ENCODE measurements at places on chromosomes 1 and 21.

- no peak for DNase-seq
These were observed 50.9 kb upstream of the AJAP1 start for GRCh38 chr1:4603295-4604110.

- no peak for DNase-seq
These were observed 69.5 kb downstream of the MAN1C1 start for GRCh38 chr1:25685938-25686665.

DNA sequence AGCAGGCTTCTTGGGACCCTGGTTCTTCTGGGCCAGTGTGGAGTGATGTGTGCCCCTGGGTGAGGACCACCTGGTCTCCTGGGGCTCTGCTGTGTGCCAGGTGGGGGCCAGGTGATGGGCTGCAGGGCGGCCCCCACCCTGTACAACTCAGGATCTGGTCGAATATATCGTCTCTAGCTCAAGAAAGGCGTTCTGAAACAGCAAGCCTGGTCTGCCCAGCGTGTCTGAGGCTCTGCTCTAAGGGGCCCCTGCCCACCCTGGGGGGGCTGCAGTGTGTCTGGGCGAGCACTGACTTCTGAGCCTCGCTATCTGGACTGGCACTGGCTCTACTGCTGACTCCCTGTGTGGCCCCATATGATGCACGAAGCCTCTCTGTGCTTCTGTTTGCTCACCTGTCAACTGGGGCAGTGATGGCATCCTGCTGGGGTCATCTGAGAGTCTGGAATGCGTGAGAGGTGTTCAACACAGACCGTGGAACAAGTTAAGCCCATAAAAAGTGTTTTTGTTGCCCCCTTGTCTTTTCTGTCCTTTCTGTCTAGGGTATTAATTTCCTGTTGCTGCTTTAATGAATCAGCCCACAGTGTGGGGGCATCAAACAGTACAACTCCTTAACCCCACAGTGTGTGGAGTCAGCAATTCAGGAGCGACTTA lies 56.0 kb upstream of the TRAPPC10 start:
- DNase-seq = no peak

GRCh38 chr1:201709564-201710295 lies 119.2 kb upstream of the IPO9 start:
- DNase-seq = no peak

GRCh38 chr1:83125456-83125855 lies 873.5 kb downstream of the TTLL7 start:
- no peak for DNase-seq

GRCh38 chr1:29916656-29917369 lies 680.5 kb downstream of the PTPRU start:
- DNase-seq = no peak

DNA sequence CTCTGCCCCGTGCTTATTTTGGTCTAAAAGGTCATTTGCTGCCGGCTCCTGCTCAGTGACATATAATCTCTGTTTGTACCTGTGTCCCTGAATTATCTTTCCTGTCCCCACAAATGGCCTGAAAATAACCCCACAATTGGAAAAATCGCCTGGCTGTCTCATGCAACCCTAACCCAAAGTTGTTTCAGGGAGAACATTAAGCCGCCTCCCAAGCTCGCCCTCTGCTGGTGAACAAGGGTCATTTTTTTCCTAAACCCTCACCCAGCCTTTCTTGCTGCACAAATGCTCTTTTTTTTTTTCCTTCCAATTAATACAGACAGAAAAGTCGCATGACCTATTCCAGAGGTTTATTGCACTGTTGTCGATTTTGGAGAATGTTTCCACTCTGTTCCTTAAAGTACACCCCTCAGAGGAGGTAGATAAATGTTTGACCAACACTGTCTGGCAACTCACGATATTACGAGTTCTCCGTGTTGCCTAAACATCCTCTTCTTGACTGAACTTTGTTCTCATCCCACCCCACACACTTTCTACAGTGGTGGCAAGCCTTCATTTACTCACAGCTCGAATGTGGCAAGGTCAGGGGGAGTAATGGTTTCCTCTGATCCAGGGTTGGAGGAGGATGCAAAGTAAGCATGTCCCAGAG lies 148.7 kb downstream of the ZZZ3 start:
- peak; percentile 64 for DNase-seq

GRCh38 chr21:23543333-23543732 lies 2063.9 kb downstream of the MRPL39 start:
- DNase-seq = no peak

DNA sequence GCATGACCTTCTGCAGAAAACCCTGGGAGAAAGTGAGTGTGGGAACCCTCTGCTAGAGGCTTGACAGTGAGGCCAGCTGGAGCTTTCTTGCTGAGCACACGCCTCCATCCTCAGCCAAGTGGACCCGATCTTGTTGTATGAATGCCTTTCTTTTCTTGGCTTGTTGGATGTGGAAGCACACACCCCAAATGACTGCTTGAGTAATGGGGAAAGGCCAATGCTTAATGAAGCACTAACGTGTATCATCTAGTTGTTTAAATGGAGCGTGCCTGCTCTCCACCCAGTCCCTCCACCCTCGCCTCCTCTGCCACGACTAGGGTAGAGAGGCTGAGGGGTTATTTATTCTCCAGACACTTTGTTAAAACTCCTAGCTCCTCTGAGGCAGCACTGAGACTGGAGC lies 54.3 kb upstream of the IKBKE start:
- no peak for DNase-seq

GRCh38 chr1:152185544-152186391 lies 26.7 kb upstream of the RPTN start:
- peak; percentile 56 for DNase-seq

DNA sequence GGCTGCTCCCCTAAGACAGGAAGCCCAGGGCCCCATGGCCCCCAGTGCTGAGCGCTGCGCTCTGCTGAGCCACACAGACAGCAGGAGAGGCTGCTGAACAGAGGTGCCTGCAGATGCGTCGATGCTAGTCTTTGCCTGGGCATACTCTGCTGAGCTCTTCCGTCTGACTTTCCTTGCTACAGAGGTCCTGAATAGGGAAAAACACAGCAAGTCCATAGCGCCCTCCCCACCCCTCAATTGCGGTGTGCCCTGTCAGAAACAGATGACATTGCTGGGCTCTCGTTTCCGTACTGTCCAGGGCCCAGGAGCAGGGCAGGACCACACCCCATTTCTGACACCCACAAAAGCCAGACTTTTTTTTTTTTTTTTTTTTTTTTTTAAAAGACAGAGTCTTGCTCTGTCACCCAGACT lies 252.5 kb downstream of the SDCCAG8 start:
- no peak for DNase-seq

GRCh38 chr1:228457017-228457395 lies 30.2 kb upstream of the RNF187 start:
- DNase-seq = no peak

DNA sequence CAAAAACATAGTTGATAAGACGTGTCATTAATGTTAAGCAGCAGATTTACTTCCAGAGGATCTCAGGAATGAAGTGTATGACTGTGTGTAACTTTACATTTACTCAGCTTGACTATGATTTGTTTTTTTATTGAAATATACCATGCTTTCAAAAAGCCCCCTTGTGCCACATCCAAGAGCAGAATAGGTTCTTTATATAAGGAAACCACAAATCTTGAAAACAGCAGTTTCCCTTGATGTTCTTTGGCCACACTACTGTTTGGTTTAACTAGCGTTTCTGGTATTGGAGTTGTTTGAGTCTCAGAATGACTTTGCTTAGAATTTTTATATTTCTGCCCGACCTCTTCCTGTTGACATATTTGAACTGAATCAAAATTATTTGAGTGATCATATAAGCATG lies 25.0 kb downstream of the LRRC8C start:
- no peak for DNase-seq

DNA sequence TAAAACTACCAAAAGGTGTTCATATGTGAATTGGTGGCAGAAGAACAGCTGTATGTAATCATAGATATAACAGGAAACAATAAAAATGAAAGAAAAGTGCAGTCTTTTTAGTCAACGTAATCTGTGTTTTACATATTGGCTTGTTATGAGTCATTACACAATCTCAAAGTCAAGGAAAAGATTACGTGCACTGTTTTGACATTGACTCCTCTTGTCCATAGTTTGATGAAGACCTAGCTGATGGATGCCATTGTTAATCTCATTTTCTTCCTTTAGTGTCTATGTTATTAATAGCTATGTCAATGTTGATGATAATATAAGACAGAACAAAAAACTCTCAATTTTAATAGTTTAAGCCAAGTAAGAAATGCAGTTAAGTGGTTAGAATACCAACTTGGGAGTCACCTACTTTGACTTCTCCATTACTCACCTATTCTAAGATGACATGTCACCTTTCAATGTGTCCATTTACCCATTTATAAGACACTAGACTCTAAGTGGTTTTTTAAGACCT lies 84.5 kb upstream of the SAMSN1 start:
- no peak for DNase-seq

DNA sequence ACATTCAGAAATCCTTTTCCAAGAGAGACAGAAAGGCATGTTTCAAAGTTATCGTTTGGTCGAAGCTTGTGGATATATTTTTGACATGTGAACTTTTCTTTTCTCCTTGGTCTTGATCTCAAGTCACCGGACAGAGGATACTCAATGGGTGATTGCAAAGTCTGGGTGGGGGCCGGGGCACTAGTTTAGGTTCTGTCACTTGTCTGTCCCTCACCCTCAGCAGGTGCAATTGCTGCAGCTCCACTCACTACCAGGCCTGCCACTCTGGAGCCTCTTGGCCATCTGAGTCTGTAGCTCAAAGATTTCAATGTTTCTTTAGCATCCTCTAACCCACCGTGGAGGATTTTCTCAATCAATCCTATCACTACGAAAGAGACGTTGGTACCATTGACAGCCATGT lies 246.0 kb upstream of the C1orf174 start:
- DNase-seq = no peak

GRCh38 chr1:81967951-81968350 lies 167.2 kb downstream of the ADGRL2 start:
- no peak for DNase-seq

DNA sequence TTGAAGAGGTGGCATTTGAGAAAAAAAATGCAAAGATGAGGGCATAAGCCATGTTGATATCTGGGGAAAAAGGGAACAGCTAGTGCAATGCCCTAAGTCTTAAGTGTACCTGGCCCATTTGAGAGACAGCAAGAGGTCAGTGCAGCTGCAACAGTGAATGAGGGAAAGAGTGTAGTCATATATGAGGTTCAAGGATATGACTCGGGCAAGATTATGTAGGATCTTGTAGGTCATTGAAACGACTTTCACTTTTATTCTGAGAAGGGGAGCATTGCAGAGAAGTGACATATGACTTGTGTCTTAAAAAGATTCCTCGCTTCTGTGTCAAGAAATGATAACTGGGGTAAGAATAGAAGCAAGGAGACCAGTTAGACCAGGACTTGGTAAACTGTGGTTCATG lies 31.0 kb downstream of the NTMT2 start:
- no peak for DNase-seq

DNA sequence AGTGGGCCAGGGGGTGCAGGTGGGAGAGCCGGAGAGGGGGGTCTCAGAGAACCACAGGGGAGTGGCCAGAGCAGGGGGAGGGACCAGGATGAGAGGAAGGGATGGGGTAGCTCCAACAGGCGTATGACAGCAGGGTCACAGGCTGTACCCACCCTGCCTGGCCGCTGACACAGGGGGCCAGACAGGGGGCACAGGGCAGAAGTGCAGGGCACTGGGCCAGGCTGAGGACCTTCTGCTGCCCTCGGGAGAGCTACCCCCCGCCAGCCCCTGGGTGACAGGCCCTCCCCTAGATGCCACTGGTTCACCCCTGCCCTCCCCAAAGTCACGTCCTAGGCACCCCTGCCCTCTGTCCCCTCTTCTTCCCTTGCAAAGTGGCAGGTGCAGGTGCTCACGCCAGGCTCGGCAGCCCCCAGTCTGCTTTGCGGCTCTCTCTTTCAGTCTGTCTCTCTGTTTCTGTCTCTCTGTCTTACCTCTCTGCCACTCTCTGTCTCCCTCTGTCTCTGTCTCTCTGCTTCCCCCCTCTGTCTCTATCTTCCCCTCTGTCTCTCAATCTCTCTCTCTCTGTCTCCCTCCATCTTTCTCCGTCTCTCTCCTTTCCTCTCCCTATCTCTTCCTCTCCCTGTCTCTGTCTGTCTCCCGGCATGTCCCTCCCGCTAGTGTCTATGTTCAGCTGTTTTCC lies 48.5 kb downstream of the WNT9A start:
- DNase-seq = no peak

DNA sequence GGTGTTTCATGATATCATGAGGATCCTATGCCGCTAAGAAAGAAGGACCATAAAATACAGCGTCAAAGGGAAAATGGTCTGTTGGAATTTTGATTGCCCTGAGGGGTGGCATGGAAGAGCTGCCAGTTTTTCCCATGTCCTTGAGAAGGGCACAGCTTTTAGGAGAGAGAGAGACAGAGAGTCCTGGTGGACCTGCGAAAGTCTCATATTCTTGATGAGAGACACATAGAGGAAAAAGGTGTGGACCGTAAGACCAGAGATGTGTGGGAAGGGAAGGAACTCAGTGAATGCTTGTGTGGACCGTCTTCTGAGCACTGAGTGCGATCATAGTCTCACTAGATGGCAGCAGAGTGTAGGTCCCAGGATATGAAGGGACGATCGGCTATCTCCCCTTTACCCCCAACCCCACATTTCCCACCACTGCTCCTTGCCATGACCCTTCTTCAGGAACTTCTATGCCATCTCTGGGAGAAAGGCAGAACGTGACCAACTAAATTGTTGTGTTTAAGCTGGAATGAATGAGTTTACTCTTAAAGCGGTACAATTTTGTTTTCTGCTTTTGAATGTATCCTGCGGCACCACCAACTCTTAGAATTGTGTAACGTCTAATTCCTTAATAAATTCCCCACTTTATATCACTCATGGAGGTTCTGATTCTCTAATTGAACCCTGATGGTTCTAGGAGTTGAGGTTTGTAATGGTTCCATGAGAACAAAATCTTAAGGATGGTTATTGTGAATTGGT lies 117.7 kb downstream of the CTH start:
- DNase-seq = no peak

DNA sequence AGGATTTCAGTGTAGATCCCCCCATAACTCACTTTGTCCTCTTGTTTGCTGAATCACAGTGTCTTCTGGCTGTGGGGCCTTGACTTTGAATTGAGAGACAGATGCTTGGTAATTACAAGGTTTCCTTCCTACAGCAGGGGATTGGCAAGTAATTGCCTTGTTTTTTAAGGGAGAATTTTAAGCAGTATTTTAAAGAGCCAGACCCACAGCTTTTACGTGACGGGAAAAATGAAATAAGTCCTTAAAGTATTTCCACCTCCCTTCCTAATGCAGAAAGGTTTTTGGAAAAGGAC lies 41.0 kb downstream of the PGBD5 start:
- no peak for DNase-seq

DNA sequence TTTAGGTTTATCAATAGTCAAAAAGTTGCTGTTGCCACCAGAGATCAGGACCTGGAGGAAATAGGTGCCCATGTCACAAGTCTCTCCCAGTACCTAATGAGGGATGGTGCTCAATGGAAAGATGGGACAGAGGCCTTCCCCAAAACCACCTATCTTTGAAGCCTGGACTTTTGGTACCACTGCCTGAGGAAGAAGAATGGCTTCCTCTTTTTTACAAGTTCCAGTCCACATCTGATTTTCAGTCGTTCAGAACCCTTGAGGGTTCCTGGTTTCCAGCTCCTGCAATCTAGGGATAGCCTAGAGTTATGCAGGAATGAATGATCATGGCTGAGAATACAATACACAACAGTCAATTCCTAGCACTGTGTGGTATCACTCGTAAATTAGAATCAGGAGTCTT lies 5.7 kb downstream of the CATSPERE start:
- no peak for DNase-seq

GRCh38 chr1:15937706-15938168 lies 38.2 kb downstream of the ZBTB17 start:
- peak; percentile 33 for DNase-seq
